Stimulated activated CD8-positive, alpha-beta memory T cell treated with anti-CD3 and anti-CD28 coated beads, Interleukin-4, amount 100 ng/mL, for 48 hours (primary cell): ENCODE measurements at places on chromosomes 12 and 14.

DNA sequence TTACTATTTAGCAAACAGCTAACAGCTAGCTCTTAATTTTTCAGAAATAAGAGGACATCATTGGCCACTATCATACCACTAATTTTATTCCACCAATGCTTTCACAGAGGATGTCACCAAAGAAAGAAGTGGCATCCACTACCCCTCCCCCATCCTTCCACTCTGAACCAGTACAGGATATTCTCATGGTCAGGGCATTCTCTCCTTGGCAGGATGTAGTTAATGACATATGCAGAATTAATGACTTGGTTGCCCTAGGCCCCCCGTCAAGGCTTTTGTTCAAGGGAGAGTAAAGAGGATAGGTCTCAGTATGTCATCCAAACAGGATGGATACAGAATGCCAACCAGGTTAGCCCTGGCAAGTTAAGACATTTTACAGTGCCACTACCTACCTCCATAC is 18.9 kb upstream of the NUP107 start:
- DNase-seq, result no peak

DNA sequence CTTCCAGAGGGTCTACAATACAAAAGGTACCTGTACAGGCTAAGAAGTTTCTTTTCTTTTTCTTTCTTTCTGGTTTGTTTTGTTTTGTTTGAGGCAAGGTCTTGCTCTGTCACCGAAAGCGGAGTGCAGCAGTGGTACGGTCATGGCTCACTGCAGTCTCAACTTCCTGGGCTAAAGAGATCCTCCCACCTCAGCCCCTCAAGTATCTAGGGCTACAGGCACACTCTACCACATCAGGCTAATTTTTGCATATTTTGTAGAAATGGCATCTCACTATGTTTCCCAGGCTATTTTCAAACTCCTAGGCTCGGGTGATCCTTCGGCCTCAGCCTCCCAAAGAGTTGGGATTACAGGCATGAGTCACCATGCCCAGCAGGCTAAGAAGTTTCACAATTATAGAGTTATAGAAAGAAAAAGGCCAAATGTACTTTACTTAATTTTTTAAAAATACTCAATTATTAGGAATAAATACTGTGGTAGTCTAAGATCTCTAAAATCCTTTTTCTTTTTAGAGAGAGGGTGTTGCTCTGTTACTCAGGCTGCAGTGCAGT is 3.0 kb upstream of the PIGH start:
- DNase-seq, result no peak

GRCh38 chr14:104397956-104398355 is 181.6 kb upstream of the C14orf180 start:
- no peak for DNase-seq

DNA sequence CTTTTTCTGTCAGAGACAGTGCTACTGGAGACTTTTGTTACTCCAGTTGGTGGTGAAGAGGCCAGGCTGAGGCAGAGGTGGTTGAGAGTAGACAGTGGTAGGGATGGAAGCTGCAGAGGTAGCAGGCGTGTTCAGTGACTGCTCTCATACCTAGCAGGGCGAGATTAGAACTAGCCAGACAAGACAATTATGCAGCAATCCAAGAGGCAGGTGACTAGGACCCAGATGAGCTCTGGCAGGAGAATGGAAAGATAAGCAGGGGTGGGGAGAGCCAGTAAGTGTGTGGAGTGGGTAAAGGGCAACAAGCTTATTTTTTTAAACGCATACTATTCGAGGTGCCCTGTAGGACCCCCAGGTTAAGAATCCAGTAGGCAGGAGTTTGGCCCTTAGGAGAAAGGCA is 4.8 kb downstream of the PPP1R36 start:
- no peak for DNase-seq

DNA sequence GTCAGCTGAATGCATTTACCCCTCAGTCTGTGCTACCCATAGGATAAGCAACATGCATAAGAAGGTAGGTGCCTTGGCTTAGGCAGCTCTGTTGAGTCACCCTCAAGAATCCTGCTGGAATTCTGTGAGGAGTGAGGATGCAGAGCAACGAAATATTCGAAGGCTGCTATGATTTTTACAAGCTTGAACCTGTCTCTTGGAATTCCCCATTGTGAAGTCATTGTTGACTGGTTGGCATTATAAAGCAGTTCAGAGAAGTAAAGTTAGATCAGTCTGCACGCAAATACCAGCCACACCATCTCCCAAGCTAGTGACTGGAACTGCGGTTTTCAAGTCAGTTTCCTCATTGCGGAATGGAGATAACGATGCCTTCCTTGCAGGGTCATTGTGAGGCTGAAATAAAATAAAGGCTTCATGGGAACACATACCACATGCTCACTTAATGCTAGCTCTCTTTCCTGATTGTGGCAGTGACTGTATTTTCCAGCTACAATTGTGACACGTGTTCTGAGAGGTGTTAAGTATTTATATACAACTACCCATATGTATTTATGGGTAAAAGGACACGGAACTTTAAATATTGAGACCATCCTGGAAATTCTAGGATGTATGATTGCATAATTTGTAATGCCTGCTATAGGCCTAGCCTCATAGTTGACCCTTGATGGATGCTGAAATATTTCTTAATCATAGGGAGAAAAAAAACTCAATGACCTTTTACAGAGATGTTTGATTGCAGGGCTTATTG is 96.7 kb downstream of the ETV6 start:
- DNase-seq, result no peak
